ENCODE measurements at places on chromosomes 2 and 18. TPM values are rescaled to one million over a fixed set of nuclear protein-coding genes. Genes with fewer than 3 reads are reported as not detected.

Gene IDH1
- total RNA-seq = 22.9 TPM

Gene POTEC
- total RNA-seq = not detected

Gene KCNS3
- not detected for total RNA-seq

Gene ZRANB3
- total RNA-seq = 4.7 TPM

Gene CTAGE1
- not detected for total RNA-seq

DNA sequence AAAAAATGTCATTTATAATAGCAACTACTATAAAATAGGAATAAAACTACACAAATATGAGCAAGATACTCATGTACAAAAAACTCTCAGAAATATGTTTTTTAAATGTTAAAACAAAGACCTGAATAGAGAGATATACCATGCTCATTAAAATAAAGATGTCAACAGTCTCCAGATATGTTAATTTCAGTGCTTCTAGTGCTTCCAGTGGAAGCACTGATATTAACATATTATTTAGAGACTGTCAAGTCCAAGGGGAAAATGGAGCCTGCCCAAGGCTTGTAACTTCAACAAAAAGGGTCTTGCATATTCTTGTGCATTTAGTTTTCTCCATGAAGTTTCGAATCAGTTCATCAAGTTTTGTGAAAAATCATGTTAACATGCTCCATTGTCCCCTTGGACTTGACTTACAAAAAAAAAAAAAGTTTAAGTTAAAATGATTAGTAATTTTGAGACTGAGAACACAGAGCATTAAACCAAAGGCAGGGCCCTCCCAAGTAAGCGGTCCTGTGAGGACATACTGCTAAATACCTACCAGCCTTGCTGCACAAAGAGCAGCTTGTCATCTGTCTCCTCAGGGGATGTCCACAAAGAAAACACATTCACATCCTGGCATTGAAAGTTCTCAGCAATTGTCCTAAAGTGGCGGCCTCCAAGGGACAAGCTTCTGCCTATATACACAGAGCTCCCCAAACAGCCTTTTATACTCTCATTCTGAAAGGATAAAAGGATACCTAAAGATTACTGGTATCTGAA lies 501.9 kb upstream of the CHAC2 start:
- no peak overlapping the region for H3K27ac ChIP-seq
- no peak for DNase-seq
- no peaks in the 10 kb centered on the region for H3K4me1 ChIP-seq
- H3K27me3 ChIP-seq = no peaks in the 10 kb centered on the region
- no peak overlapping the region for H3K4me3 ChIP-seq

DNA sequence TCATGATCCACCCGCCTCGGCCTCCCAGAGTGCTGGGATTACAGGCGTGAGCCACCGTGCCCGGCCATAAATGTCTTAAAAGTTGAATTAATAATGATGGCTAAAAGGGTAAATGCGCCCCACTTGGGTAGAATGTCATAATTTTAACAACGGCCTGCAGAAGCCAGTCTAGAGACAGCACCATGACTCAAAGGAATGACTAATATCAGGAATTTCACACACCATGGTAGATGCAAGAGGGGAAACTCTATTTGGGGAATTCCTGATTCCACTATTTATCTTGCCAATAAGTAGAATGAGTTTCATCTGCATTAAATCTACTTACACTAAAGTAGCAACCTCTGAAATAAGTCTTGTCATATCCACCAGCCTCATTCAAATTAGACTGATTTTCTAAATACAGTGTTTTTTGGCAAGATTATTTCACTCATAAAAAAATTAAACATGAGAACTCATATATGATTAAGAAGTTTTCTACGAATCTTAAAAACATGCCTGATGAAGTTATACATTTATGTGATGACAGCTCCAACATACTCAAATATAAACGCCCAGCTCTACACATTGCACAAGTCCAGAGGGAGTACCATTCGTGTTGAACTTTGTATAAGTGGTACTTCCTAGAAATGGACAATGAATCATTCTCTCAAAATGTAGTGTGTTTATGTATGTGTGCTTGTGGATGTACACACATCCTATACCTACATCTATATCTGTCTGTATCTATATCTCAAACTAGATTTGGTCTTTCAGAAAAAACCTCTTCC lies 309.7 kb downstream of the IRS1 start:
- no peaks in the 10 kb centered on the region for H3K27me3 ChIP-seq
- H3K4me1 ChIP-seq = no peaks in the 10 kb centered on the region
- no peak overlapping the region for H3K4me3 ChIP-seq
- no peaks in the 10 kb centered on the region for H3K36me3 ChIP-seq

DNA sequence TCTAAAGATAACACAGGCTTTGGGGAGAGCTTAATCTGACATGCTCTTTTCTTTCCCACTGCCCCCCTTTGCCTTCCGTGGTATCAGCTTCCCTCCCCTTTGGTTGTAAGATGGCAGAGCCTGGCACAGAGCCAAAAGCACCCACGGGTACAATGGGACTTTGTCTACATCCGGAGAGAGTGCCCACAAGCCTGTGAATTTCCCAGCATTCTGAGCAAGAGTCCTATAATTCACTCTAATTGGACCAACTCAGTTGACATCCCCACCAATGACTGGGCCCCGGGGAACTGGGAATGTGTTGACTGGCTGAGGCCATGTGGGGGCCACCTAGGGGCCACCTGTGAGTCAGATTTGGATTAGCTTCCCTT lies 20.1 kb upstream of the C2orf72 start:
- no peak overlapping the region for H3K27ac ChIP-seq
- no peaks in the 10 kb centered on the region for H3K36me3 ChIP-seq
- H3K4me3 ChIP-seq = no peak overlapping the region
- H3K4me1 ChIP-seq = no peaks in the 10 kb centered on the region
- peaks cover 27% of the 10 kb centered on the region for H3K27me3 ChIP-seq

DNA sequence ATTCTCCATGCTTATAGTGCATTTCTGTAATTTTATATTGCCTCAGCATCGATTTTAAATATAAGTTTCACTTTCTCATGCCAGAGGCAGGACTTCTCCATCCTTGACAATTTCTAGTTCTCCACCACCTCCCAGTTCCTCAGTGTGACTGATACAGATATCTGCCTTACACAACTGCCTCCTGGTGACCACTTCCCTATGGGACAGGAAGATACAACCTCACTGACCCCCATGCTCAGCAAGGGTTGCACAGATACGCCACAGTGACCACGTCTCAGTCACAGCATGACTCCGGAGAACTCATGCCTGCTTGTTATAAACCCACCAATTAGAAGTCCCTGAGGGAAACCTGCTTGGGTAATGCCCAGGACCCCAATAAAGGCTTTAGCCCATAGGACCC lies 284.0 kb upstream of the MC4R start:
- H3K27me3 ChIP-seq = no peaks in the 10 kb centered on the region
- no peak overlapping the region for H3K27ac ChIP-seq
- H3K4me1 ChIP-seq = no peaks in the 10 kb centered on the region
- DNase-seq = no peak
- no peak overlapping the region for H3K4me3 ChIP-seq

DNA sequence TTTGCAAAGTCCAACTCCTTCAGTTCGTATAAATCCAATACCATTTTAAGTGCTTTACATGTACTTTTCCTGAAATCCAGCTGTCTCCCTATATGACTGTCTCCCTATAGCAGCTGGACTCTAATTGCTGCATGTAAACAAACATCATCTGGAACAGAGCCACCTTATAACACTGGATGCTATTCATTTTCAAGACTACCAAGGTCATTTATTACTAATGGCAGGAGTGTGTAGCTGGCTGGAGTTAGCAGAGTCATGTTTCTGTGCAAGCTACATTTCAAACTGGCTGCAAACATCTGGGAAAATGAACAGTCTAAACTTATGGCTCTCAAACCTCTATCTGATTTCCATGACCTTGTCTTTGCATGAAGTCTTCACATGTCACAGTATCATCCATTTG lies 575.2 kb downstream of the PIK3C3 start:
- no peaks in the 10 kb centered on the region for H3K27me3 ChIP-seq
- DNase-seq = no peak
- no peaks in the 10 kb centered on the region for H3K36me3 ChIP-seq
- no peaks in the 10 kb centered on the region for H3K4me1 ChIP-seq
- no peak overlapping the region for H3K27ac ChIP-seq

- DNase-seq = no peak
- H3K4me1 ChIP-seq = no peaks in the 10 kb centered on the region
- no peak overlapping the region for H3K27ac ChIP-seq
- no peaks in the 10 kb centered on the region for H3K27me3 ChIP-seq
- no peaks in the 10 kb centered on the region for H3K36me3 ChIP-seq
These were observed 49.5 kb upstream of the DTNA start for GRCh38 chr18:34660572-34660971.

DNA sequence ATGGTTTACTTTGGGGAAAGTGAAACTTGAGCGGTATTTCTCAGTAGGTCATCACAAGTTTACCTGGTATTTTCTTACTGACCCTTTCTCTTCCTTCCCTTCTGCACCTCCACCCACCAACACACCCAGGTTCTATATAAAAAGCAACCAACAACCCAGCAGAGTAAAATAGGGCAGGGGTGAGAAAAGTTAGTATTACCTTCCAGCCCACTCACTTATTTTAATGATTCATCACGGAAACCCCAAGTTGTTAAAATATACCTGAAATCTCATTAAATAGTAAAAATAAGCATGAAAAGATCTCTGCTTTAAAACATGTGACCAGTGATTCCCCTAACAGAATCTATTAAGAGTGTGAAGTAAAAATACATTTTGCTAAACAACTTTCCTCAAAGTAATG lies 306.1 kb downstream of the ZEB2 start:
- peaks cover 5% of the 10 kb centered on the region for H3K4me1 ChIP-seq

DNA sequence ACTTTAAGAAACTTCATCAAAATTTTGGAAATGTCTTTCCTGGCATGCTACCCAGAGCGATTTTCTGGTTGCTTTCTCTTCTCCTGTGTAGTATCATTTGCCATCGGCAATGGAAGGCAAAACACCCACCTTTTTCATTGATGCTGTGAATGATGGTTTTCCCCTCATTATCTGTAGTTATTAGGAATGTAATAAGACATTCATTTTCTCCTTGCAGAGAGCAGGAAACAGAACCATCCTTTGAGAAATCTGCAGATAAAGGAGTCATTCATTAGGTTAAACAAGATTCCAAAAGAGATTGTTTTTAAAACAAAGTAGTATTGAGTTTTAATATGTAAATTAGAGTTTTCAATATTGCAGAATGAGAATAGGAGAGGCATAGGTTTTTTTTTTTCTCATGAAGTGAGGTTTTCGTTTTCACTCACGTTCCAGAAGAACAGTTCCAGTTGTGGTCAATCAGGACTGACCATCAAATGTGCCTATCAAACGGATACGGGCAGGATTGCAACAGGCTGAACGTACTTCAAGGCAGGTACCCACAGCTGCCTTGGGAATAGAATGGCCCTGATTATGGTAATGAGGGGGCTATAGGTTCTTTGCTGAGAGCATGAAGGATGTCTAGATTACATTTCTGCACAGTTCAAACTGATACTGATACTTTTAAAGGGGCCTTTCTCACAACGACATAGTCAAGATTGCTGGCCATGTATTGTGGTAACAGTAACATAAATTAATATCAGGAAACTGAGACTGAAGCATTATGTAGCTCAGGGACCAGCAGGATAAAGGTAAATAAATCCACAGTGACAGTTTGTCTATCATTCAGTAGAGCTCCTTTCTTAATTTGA lies 49.8 kb upstream of the PLA2R1 start:
- H3K27me3 ChIP-seq = no peaks in the 10 kb centered on the region
- no peaks in the 10 kb centered on the region for H3K36me3 ChIP-seq
- no peak overlapping the region for H3K4me3 ChIP-seq
- no peak overlapping the region for H3K27ac ChIP-seq
- DNase-seq = no peak

GRCh38 chr2:46863882-46864281 lies 51.7 kb downstream of the MCFD2 start:
- no peaks in the 10 kb centered on the region for H3K4me1 ChIP-seq
- H3K27ac ChIP-seq = no peak overlapping the region

DNA sequence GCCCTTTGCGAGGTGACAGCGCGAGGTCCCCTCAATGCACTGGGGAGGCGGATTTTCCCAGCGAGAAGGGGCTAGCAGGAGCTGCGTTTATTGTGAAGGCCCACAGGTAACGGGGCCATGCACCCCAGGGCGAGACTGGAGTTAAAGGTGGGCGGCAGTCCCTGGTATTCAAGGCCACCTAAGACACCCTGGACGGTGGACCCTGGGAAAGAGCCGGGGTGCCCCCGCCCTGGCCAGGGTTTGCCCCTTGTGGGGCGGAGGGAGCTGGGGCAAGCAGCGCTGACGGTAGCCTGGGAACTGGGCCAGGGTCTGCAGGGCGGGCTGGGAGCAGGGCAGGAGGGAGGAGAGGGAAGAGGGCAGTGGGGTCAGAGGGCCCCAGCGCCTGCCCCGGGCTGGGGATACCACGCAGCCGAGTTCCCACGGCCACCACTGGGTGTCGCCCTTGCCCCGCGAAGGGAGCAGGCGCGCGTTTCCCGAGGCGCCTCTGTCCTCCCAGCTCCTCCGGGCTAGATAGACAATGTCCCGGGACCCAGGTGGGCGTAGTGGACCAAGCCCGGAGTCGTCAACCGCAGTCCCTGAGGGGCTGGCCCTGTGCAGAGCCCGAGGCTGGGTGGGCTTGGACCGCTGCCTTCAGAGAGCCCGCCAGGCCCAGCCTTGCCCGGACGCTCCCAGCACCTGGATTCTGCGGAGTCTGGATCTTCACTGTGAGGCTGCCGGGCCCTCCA lies 80.2 kb downstream of the SMAD4 start:
- H3K4me3 ChIP-seq = no peak overlapping the region
- DNase-seq = peak; percentile 51
- H3K36me3 ChIP-seq = no peaks in the 10 kb centered on the region
- no peak overlapping the region for H3K27ac ChIP-seq
- no peaks in the 10 kb centered on the region for H3K27me3 ChIP-seq
- H3K4me1 ChIP-seq = no peaks in the 10 kb centered on the region

GRCh38 chr2:1047485-1047884 lies 96.8 kb downstream of the SNTG2 start:
- no peaks in the 10 kb centered on the region for H3K27me3 ChIP-seq
- H3K4me3 ChIP-seq = no peak overlapping the region
- DNase-seq = no peak
- no peak overlapping the region for H3K27ac ChIP-seq

DNA sequence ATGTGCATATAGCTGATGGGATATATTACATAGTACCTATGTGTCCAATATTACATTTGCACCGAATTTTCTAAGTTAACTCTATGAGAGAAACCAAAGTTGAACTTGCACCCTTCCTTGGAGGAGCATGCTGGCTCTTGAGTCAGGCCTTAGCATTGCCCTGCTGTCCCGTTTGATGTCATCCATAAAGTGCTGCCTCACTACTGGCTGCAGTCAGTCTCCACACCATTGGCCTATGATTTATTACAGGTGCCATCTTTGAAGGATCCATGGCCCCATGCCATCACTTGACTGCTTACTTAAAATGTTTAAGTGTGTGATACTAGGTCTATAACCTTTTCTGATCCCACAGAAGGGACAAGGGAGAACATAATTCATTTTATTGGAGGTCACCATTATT lies 249.3 kb upstream of the RBBP8 start:
- no peak for DNase-seq
- H3K4me3 ChIP-seq = no peak overlapping the region
- H3K27me3 ChIP-seq = no peaks in the 10 kb centered on the region
- H3K36me3 ChIP-seq = no peaks in the 10 kb centered on the region
- H3K4me1 ChIP-seq = no peaks in the 10 kb centered on the region
